ENCODE measurements at places on chromosomes 16 and 17.

GRCh38 chr17:9206741-9207332, 185.5 kb downstream of the NTN1 start:
- DNase-seq: no peak
- H3K4me1 ChIP-seq: peaks cover 8% of the 10 kb centered on the region
- no peaks in the 10 kb centered on the region for H3K27me3 ChIP-seq
- H3K27ac ChIP-seq: no peak overlapping the region
- H3K4me3 ChIP-seq: no peak overlapping the region

DNA sequence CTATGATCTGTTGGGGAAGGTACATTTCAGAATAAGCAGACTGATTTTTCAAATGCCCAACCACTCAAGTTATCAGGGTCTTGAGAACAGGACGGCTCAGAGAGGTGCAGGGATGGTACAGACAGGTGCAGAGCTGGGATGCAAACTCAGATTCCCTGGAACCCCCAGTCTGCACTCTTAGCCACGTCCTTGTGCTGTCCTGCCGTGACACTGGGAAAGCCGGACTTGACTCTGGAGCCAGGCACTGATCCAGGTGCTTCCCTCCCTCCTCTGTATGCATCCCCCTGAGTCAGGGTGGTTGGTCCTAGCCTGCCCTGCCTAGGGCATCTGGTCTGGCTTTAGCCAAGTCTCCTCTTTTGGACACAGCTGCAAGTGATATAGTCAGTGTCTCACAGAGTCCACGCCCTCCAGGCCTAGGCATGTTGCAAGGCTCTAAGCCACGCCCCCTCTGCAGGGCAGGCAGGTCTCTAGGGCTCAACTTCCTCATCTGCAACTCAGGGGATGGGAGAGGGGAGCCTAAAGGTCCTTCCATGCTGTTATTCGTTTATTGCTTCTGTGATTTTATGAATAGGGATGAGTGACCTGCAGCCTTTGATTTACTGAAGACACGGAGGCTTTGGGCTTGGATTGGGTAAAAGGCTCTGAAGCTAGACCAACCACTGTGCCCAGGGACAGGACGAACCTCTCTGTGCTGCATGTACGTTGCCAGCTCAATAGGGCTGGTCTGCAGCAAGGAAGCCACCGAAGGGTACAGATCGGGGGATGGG, 97.3 kb downstream of the SDK2 start:
- H3K36me3 ChIP-seq: no peaks in the 10 kb centered on the region
- peaks cover 66% of the 10 kb centered on the region for H3K4me1 ChIP-seq
- peak; percentile 71 for DNase-seq
- H3K27me3 ChIP-seq: no peaks in the 10 kb centered on the region
- H3K27ac ChIP-seq: peak overlapping the region; percentile 57

DNA sequence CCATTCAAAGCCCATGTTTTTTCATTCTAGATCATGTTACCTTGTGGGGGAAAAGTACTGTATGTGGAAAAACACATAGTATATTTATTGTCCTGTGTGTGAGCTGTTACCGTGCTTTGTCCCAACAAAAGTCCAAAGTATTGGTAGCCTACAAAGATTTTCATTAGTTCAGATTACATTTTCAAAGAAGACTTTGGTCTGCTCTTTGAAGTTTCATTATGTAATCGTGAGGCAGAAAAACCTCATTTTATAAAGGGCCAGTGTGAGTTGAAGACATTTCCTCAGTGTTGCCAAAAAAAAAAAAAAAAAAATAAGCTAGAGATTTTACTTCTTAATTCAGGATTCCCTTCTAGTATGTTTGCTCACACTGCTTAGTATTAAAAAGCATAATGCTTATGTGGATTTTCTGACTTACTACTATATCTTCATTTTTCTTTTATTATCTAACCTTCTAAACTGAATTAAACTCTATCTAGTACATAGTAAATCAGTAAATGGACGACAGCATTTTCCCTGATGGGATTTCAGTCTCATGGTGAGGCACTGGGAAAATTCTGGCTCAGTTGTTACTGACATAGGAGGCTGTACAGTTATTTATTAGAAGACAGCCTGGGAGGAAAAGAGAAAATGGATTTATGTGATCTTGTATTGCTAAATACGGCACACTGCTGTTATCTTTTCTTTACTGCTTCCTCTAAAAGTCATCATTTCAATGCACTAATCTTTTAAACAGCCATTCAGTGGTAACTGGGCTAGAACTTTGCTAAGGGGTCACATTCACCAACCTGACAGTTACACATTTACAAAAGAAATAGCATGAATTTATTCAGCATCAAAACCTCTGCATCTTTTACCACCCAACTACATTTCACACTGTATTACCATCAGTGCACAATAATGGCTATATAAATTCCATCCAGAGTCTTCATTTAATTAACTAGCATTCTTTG, 100.6 kb downstream of the STXBP4 start:
- H3K27ac ChIP-seq: no peak overlapping the region
- no peak for DNase-seq
- no peaks in the 10 kb centered on the region for H3K36me3 ChIP-seq

DNA sequence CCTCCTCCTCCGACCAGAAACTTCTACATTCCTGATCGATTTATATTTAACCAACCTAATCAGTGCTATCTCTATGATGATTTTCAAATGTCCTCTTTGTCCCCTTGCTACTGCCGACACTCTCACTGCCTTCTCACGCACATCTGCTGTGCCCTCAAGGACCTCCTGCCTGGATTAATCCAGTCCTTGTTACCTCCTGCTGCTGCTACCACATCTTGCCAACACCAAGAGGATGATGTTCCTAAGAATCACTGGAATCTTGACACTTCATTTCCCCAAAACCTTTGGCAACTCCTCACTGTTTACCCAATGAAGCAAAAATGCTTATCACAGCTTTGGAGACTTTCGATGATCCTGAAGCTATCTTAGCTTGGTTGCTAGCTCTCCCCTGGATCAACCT, 287.3 kb upstream of the AXIN2 start:
- no peak for DNase-seq
- H3K4me1 ChIP-seq: 0 out of 2 replicates have a peak, but pooled peaks cover 5% of the 10 kb centered on the region
- H3K27ac ChIP-seq: no peak overlapping the region
- no peak overlapping the region for H3K4me3 ChIP-seq
- H3K36me3 ChIP-seq: no peaks in the 10 kb centered on the region
- no peaks in the 10 kb centered on the region for H3K27me3 ChIP-seq
